ENCODE measurements at places on chromosomes 2 and 18. TPM values are rescaled to one million over a fixed set of nuclear protein-coding genes. Genes with fewer than 3 reads are reported as not detected.

The KIAA2012 gene
- total RNA-seq = 2.5 TPM

The MOGAT1 gene
- total RNA-seq = not detected

The LMAN2L gene
- total RNA-seq = 23.8 TPM

The CDH2 gene
- total RNA-seq = 216 TPM

The C2orf74 gene
- total RNA-seq = 12.0 TPM

The RGPD3 gene
- 1.2 TPM for total RNA-seq

Measured in diencephalon (tissue), 1 donor.